Substantia nigra (tissue), 51 donors: ENCODE measurements at places on chromosomes 5 and 9.

- DNase-seq = no peak
Observed at GRCh38 chr5:109307456-109307855, 102.3 kb downstream of the PJA2 start.

DNA sequence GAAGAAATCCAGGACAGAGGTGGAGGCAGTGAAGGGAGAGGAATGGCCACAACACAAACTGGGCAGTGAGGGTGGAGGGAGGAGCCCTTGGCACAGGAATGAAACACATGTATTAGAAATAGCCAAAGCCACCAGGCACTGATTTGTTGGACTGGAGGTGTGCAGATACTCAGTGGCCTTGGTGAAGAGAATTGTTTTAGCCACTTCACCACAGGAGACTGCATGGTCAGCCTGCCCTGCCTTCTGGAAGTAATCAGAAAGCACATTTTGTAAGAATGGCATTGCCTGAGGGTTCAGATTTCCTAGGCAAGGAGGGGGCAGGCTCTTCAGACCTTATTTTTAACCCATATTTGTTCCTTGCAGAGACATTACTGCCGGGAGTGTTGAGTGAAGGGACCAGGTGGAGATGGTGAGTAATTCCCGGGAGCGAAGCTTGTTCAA is 2.2 kb downstream of the SGCD start:
- no peak for DNase-seq

- no peak for DNase-seq
Observed at GRCh38 chr5:158560170-158560569, 539.5 kb downstream of the EBF1 start.

- no peak for DNase-seq
Observed at GRCh38 chr5:56585461-56585860, 229.9 kb upstream of the MAP3K1 start.

GRCh38 chr5:73591698-73592501 is 26.4 kb downstream of the UTP15 start:
- no peak for DNase-seq

DNA sequence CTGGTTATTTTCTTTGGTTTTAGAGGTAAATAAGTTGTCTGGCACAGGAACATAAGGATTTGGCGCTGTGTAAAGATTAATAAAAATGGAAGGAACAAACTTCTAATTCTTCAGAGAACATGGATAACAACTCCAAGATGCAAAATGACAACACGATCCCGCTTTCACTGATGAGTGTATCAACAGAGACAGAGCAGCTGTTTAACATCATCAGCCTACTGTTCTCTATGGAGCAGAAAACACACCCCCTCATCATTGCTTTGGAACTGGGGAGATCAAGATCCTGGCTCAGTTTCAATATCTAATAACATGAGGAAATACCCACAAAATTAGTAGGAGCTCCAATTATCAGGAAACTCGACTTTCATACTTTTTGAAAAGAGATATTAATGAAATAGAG is 8.3 kb upstream of the GAS1 start:
- no peak for DNase-seq

GRCh38 chr5:78497573-78498533 is 137.4 kb downstream of the SCAMP1 start:
- DNase-seq = no peak

- DNase-seq = no peak
Observed at GRCh38 chr5:83095957-83096539, 18.7 kb downstream of the XRCC4 start.

GRCh38 chr9:15153961-15154360 is 153.1 kb downstream of the TTC39B start:
- DNase-seq = no peak
